ENCODE measurements at places on chromosomes 1 and 21. TPM values are rescaled to one million over a fixed set of nuclear protein-coding genes. Genes with fewer than 3 reads are reported as not detected.
A peak's percentile ranks its signal among the peaks of the same experiment; 100 is the strongest.

The TNFAIP8L2 gene
- not detected for polyA plus RNA-seq

The ZNF695 gene
- 0.46 TPM for polyA plus RNA-seq

GRCh38 chr1:219806642-219807041, 121.7 kb downstream of the SLC30A10 start:
- DNase-seq: no peak

The CELA2A gene
- not detected for polyA plus RNA-seq

DNA sequence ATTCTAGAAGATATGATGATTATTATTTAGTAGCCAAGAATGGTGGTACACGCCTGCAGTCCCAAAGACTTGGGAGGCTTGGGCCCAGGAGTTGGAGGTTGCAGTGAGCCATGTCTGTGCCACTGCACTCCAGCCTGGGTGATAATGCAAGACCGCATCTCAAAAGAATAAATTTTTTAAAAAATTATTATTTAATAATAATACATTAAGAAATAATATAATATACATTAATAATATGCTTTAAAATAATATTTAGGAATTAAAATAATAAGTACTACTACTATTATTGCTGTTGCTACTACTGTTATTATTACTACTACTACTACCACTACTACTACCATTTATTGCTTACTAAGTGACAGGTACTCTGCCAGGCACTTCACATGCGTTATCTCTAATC, 27.2 kb downstream of the CCDC30 start:
- DNase-seq: no peak

DNA sequence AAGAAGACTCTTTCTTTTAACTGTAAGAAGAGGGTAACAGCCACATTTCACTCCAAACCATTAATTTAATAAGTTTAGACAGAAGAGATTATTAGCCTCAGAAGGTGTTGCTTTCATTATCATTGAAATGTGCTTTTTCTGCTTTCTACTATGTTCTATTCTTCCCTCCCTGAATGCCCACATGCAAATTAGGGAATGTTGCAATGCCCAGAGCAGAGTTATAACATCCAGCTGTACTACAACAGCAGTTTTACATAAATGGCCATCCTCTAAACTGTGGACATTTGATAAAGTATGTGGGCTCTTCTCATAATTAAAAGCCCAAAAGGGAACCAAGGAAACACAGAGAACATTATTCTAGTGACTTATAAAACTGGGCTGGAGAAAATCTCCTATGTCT, 82.2 kb upstream of the SOD1 start:
- DNase-seq: no peak

GRCh38 chr1:29501227-29501976, 265.1 kb downstream of the PTPRU start:
- DNase-seq: no peak

DNA sequence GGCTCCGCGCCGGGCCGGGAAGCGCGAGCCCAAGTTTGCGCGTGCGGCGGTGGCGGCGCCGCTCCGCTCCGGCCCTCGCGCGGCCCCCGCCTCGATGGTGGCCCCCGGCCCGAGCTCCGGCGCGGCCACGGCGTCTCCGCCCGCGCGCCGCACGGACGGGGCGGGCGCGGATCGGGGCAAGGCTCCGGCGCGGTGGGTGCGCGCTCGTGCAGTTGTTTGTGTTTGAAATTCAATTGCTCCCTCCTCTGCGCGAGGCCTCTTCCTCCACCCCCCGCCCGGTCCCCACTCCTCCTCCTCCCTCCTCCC, at the start of gene HDGF:
Gene HDGF, minus strand, starts transcription at position 225 of the 306 bp plus-strand sequence. CDS start 246 bp downstream, outside the sequence.
- DNase-seq: no peak

DNA sequence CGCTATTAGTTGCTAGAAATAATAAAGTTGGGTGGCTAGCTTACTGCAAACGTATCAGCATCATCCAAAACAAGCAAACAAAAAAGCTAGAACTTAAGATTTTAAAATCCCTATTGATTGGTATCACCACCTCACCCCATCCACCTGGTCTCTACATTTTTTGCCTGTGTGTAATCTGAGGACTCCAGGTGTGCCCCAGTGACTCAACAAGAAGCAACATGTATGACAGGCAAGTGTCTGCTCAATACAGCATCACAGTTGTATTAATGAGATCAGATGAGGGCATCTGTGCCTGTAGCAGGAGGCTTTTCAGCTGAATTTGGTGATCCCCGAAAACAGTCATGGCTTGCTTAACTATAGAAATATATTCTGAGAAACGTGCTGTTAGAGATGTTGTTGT, 14.6 kb upstream of the PAPPA2 start:
- DNase-seq: no peak

The KISS1 gene
- 34.7 TPM for polyA plus RNA-seq

The CELA2B gene
- polyA plus RNA-seq: not detected

- DNase-seq: no peak
Measured at GRCh38 chr21:25400427-25400826, 206.9 kb downstream of the MRPL39 start.

DNA sequence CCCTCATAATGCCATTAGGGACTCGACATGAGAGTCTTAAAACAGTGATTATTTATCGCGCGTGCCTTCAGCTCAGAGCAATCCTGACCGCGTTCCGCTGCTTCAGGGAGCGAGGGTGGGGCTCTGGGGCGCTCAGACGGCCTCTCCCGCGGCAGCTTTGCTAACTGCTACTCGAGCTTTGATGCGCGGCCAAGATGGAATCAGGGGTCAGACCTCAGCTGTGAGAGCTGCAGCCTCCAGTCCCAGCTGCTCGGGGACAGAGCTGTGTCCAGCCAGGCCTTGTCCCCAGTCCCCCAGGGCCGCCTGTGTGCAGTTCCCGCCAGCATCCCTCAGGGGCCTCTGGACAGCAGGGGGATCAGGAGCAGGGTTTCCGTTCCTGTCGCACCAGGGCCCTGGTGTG, 104.6 kb upstream of the TTC34 start:
- DNase-seq: no peak

The LRRIQ3 gene
- polyA plus RNA-seq: 1.2 TPM

DNA sequence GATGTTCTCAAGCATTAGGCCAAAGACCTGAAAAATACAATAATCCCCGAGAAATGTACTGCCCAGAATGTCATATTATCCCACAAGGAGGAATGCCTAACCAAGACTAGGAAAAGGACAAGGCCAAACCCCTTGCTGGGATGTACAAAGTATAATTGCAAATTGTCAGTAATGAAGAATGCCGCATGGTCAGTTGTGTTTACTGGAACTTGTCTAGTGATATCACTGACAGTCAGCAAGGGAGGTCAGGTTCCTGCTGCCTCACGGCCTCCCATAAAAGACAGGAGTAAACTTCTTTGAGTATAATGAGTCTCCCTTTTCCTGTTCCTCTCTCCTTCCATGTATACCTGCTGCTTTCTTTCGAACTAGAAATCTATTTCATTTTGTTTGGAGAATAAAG, 222.8 kb downstream of the RHOU start:
- no peak for DNase-seq

- DNase-seq: peak; percentile 76
Measured at GRCh38 chr1:24321697-24322469, 2.7 kb downstream of the GRHL3 start.

- no peak for DNase-seq
Measured at GRCh38 chr1:67601539-67601938, 83.5 kb upstream of the GADD45A start.

DNA sequence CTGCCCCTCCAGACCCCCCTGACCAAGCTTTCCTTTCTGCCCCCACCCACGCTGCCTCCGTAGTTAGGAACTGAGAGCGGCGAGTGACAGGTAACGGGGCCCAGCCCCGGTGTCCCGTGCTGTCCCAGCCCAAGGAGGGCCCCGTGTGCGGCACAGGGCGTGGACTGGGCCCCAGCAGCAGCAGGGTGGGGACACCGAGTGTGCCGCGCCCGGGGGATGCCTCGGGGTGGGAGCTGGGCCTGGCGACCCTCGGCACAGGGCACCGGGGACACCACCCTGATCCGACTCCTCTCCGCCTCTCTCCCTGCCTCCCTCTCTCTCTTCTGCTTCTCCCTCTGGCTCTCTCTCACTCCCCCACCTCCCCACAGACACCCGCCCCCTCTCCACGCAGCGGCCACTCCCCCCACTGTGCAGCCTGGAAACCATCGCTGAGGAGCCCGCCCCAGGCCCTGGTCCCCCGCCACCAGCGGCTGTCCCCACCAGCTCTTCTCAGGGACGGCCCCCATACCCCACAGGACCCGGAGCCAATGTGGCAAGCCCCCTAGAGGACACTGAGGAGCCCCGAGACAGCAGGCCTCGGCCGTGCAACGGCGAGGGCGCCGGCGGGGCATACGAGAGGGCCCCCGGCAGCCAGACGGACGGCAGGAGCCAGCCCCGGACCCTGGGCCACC, 22.7 kb downstream of the PANK4 start:
- DNase-seq: no peak

The AMPD1 gene
- polyA plus RNA-seq: not detected
